Activated naive CD8-positive, alpha-beta T cell treated with anti-CD3 and anti-CD28 coated beads, Interleukin-2, amount 10 ng/mL, durations not matched to agents 7 days and 5 days (primary cell): ENCODE measurements at places on chromosomes 13 and 19.

- DNase-seq = no peak
These were observed 34.7 kb upstream of the WDFY2 start for GRCh38 chr13:51549593-51549992.

- DNase-seq = no peak
These were observed 27.9 kb downstream of the URI1 start for GRCh38 chr19:29969891-29970290.

GRCh38 chr19:57546513-57546912 lies 13.2 kb downstream of the ZNF550 start:
- DNase-seq = no peak

GRCh38 chr19:58033741-58034476 lies at the start of gene ZSCAN1:
TSS of gene ZSCAN1 (plus strand) at chr19:58034025. CDS start at chr19:58037837, 3,812 bp downstream.
- DNase-seq = peak; percentile 72

DNA sequence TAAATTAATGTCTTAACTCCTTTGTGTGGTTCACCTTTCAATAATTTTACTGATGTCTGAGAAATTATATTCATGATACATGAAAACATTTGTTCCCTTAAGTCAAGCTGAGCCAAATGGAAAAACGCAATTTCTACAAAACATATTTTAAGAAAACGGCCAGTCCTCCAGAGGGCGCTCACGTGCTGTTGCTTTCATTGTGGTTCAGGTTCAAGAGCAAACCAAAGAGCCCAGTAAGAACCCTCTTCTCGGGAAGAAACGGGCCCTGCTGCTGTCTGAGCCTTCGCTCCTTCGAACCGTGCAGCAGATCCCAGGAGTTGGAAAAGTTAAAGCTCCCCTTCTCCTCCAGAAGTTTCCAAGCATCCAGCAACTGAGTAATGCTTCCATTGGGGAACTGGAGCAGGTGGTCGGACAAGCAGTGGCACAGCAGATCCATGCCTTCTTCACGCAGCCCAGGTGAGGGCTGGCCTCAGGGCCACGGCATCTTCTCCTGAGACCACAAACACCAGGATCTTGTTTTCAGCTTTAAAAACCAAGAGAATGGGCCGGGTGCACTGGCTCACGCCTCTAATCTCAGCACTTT lies 4.3 kb downstream of the FAAP24 start:
- peak; percentile 82 for DNase-seq

- DNase-seq = no peak
These were observed 131.3 kb upstream of the PCDH20 start for GRCh38 chr13:61546911-61547310.

DNA sequence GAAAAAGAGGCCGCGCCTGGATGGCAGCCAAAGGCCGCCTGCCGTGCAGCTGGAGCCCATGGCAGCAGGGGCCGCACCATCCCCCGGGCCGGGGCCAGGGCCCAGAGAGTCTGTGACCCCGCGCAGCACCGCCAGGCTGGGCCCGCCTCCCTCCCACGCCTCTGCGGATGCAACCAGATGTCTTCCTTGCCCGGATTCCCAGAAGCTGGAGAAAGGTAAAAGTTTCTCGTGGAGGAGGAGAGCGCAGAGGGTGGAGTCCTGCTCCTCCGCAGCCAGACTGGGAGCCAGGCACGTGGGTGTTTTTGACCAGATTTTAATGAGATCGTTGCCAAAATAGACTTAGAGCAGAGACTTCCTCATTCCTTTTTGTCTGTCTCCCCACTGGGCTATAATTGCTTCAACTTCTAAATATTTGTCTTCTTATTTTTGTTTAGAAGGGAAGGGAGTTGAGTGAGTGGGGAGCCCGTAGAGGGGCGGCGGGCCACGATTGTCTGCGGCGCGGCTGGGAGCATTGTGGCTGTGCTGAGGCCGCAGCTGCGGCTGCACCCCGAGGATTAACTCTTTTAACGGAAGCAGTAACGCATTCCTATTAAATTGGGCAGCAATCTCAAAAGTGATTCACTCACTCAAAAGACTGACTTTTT lies 22.8 kb upstream of the NDUFS7 start:
- DNase-seq = no peak

DNA sequence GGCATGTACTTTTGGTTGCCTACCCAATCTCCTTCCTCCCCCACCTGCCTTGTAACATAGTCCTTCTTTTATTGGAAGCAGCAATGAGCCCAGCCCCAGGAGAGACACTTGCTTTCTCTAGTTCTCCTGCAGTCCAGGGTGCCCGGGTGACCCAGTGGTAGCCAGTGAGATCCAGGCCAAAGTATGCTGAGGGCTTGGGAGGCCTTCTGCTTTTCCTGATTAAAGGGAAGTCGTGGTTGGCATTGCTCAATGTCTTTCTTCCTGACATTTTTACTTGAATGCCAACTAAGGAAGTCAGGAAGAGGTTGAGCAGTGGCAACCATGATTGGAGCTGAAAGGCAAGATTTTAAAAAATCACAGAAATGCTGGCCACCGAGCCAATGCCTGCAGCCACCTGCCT lies 25.7 kb downstream of the CNMD start:
- DNase-seq = no peak

GRCh38 chr19:35320065-35320713 lies 8.8 kb upstream of the CD22 start:
- no peak for DNase-seq

GRCh38 chr19:4366666-4367335 lies 23.4 kb downstream of the MPND start:
- peak; percentile 31 for DNase-seq

DNA sequence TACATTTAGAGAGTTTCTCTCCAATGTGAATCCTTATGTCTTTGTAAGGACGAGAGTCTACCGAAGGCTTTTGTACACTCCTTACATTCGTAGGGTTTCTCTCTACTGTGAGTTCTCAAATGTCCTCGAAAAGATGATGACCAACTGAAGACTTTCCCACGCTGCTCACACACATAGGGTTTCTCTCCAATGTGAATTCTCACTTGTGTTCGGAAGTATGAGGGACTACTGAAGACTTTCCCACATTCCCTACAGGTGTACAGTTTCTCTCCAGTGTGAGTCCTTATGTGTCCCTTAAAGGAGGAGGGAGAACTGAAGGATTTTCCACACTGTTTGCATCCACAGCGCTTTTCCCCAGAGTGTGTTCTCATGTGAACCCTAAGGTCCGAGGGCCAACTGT lies 4.0 kb upstream of the ZNF57 start:
- DNase-seq = no peak

- DNase-seq = no peak
These were observed 394.0 kb downstream of the DLEU7 start for GRCh38 chr13:50449465-50449864.

DNA sequence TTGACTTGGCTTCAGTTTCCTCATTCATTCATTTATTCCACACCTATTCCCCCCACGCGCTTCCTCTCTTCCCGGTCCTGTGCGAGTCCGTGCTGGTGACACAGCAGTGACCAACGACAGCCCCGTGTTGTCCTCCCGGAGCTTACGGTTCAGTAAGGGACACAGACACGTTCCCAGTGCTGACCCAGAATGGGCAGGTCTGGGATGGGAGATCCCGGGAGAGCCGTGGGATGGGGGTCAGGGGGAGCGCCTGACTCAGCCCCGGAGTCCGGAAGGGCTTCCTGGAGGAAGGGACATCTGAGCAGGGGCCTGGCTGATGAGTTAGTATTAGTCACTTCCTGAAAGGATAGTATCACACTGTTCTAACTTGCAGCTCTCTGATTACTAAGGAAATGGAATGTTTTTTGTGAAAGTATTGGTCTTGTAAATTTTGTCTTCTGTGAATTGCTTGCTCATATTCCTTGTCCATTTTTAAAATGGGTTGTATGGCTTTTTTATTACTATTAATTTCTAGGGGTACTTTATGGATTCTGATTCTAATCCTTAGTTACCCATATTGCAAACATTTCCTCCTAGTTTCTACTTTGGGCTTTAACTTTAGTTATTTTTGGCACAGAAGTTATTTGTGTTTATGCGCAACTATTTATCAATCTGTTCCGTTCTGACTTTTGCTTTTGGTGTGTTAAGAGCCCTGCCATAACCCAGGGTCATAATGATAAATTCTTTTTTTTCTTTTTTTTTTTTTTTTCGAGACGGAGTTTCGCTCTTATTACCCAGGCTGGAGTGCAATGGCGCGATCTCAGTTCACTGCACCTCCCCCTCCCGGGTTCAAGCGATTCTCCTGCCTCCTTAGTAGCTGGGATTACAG lies 708 bp upstream of the ERCC1 start:
- DNase-seq = peak; percentile 59

DNA sequence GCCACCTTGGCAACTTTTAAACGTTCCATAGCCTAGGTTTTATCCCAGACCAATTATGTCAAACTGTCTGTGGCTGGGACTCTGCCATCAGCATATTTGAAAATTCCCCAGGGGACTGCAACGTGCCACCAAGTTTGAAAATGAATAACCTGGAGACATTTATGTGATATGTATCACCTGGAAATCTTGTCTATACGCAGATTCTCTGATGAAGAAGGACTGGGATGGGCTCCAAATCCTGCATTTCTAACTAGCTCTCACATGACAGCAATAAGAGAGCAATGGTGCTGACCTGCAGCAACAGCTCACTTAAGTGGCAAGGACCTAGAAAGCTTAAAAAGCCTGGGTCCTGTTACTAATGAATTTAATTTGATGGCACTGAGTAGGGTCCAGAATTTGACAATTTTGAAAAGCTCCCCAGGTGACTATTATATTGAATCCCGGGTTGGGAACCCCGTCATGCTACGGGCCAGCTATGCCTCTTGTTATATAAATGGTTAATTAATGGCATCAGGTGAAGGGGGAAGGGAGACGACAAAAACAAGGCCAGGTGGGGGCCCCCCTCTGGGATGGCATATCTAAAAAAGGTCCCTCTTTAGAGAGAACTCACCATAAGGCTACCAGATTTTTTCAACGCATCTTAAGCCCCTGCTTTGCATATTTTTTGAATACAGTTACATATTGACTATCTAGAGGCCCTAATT lies 213.7 kb downstream of the ZIC5 start:
- no peak for DNase-seq

GRCh38 chr13:46587807-46588418 lies 34.9 kb downstream of the LRCH1 start:
- no peak for DNase-seq

GRCh38 chr19:46863818-46864629 lies 3.2 kb downstream of the ARHGAP35 start:
- DNase-seq = peak; percentile 10

GRCh38 chr19:7461841-7462629 lies 26.8 kb downstream of the PEX11G start:
- DNase-seq = no peak

DNA sequence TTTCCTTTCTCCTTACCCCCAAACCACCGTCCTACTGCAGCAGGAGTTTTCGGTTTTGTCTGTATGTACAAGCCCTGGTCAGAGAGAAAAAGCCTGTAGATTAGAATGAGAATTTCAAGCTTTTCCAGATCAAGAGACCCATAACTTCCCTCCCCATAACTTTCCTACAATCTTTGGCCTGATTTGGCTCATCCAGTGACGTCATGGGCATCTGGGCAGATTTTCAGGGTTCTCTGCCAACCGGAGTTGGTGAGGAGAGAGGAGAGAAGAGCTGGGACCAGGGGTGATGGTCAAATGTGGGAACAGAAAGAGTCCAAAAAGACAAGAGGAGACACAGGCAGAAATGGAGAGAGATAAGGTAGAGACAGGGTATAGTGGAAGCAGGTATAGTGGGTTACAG lies 10.5 kb downstream of the IZUMO2 start:
- DNase-seq = no peak

GRCh38 chr13:113976711-113977684 lies 3.1 kb upstream of the C13orf46 start:
- DNase-seq = no peak

- no peak for DNase-seq
These were observed 598 bp upstream of the LPAR2 start for GRCh38 chr19:19628501-19629134.

DNA sequence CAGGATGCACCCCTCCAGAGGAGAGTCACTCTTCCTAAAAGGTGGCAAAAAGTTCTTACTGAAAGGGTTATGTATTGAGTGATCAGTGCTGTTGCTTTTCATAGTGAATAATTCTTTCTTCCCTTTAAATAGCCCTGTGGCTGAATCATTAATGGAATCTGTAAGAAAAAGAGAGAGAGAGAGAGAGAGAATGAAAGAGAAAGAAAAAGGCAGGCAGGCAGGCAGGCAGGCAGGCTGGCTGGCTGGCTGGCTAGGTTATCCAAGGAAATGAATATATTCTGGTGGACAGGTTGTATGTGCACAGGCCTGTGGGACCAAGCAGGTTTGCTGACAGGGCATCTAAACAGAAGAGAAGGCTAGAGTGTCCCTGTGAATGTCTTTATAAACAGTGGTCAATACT lies 100.5 kb downstream of the DLEU7 start:
- no peak for DNase-seq

GRCh38 chr19:2097886-2098327 lies 1.2 kb downstream of the IZUMO4 start:
- no peak for DNase-seq
